ENCODE measurements at places on chromosomes 12 and 14.

- DNase-seq: no peak
Observed at GRCh38 chr14:104216457-104216856, 78.1 kb downstream of the KIF26A start.

DNA sequence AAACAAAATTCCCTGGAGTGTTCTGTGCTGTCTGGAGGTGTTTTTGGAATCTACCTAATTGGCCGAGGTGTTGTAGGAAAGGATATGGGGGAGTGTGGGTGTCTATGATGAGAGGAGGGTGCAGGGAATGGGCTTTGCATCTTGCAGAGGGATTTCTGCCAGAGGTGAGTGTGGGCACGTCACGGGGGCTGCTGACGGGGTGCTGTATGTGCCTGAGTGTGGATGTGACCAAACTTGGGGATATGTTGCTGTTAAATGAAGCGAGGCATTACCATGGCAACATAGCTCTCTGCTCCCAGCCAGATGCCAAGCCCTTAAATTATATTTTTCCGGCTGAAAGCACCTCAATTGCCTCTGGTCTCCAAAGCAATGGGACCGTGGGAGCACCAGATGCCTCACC lies 44.3 kb upstream of the SPTLC2 start:
- DNase-seq: no peak

GRCh38 chr12:46752396-46752795 lies 73.4 kb downstream of the SLC38A4 start:
- DNase-seq: no peak

DNA sequence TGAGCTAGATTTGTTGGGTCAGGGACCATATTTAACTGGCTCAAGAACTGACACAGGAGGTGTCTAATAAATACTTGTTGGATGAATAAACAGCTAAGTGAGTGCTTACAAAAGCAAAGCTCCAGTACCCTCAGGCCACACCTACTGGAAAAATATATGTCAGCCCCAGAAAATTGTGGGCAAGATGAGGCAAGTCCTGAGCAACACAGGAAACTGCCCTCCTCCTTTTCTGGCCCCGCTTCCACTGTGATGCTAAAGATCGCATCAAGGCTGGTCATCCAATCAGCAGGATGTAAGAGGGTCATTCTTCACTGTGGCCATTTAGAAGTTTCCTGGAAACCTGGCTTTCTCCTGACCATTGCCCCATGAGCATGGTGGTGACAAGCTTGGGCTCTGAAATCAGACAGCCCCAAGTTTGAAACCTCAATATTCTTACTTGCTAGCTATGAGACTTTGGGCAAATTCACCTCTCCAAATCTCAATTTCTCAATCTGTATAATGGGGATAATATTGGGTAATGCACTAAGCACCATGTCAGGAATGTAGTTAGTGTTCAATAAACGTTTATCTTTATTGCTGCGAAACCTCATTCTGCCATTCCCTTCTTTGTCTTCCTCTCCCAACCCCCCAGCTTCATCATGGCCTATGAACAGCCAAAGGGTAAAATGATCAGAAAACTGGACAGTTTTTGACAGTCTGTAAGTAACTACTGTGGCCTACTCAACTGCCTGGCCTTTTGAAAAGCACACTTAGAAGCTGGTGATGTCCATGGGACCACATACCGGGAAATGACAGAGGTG lies 139.3 kb upstream of the PZP start:
- peak; percentile 39 for DNase-seq

DNA sequence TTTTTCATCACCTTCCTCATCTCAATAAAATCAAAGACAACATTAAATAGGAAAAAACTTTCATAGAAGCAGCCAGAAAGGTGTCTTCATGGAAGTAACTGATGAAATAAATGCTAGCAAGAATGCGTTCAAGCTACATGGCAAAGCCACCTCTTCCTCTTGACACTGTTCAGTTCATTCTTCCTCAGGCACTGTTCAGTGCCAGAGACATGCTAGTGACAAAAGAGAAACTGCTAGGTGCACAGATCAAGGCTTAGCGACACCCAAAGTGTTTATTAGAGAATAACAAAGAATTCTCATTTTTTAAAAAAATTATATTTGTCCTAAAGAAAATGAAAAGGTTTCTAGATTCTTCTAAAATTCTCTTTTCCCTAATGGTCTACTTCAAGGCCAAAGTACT lies 7.2 kb downstream of the SLC11A2 start:
- DNase-seq: no peak

DNA sequence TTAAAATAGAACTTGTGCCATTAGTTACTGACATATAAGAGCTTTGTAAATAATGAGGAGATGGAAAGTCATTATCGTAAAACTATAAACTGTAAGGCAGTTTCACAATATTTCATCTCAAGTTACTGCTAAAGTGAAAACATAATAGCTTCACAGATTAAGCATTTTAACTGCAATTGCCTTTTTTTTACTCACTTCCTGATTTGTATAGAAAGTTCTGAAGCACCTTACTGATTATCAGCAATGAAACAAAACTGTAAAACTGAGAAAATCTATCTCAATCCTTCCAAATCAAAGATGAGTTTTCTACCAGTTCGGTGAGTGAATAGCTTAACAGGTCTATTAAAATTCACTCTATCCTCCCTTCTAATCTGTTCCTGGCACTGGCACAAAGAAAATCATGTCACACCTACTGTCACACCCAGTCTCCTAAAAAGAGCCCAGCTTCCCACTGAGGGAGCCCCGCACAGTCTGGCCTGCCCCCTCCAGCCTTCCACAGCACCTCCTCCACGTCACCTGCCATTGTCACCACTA lies 161.4 kb upstream of the ABCD2 start:
- DNase-seq: no peak

DNA sequence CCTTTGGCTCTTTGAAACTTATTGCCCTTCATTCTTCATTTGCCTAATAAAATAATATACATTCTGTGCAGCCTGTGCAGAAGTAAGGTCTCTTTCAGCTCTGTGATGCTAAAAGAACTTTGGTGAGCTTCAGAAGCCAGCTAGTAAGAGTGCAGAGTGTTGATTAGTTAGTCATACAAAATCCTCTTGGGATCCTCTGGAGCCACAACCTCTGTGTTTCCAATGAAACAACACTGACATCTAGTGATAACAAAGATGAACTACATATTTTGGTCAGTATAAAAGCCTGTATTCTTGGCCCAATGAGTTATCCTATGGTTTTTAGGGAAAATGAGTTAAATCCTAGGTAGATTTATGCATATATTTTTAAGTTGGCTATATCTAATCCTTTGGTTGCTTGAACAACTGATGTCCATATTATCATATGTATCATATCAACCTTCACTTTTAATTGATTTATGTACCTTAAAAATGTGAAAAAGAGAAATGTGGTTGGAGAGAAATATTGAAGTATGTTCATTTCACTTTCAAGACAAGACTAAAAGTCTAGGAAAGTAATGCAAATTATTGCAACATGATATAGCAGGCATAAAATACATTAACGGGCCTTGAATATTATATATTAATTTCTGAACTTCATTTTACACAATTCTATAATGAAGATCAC lies 158.4 kb downstream of the KLHL28 start:
- peak; percentile 77 for DNase-seq

- DNase-seq: no peak
Observed at GRCh38 chr12:123096182-123096581, 54.7 kb downstream of the PITPNM2 start.

DNA sequence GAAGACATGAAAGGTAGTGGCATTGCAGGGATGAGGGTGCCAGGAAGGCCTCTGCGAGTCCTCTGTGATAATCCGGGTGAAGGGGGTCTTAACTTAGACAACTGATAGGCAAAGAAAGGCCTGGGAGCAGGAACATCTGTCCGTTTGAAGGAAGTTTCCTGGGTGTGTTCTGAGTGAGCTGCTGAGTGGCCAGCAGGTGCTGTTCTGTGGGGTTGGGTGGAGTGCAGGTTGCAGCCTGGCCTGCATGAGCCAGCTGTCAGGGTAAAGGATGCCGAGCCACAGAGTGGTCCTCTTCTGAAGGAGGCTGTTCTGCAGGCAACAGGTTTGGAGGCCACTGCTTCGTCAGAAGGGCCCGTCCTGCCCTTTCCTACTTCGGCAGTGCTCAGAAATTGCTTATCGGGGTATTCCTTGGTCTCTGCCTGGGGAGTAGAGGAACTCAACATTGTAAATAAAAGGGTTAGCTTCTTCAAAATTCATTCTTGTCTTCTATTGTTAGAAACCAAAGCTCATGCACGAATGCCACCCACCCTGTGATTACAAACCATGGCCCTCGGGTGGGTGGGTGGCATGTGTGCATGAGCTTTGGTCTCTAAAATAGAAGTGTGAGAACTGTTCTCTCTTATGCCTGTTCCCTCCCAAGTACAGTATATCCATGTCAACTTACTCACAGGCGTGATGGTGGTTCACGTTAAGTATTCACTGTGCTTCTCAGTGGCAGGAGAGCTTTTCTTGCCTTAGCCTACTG lies 118.9 kb downstream of the CHST11 start:
- DNase-seq: no peak

DNA sequence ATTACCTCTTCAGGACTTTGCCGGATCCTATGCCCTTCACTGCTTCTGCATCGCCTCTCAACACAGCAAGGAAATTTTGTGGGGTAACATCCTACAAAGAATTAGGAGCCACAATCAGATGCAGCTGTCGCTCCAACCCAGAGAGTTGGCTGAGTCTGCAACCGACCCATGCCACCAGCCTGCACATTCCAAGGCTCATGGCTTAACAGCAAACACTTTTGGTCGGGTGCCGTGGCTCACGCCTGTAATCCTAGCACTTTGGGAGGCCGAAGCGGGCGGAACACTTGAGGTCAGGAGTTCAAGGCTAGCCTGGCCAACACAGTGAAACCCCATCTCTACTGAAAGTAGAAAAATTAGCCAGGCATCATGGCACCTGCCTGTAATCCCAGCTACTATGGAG lies 32.3 kb downstream of the LGMN start:
- no peak for DNase-seq

DNA sequence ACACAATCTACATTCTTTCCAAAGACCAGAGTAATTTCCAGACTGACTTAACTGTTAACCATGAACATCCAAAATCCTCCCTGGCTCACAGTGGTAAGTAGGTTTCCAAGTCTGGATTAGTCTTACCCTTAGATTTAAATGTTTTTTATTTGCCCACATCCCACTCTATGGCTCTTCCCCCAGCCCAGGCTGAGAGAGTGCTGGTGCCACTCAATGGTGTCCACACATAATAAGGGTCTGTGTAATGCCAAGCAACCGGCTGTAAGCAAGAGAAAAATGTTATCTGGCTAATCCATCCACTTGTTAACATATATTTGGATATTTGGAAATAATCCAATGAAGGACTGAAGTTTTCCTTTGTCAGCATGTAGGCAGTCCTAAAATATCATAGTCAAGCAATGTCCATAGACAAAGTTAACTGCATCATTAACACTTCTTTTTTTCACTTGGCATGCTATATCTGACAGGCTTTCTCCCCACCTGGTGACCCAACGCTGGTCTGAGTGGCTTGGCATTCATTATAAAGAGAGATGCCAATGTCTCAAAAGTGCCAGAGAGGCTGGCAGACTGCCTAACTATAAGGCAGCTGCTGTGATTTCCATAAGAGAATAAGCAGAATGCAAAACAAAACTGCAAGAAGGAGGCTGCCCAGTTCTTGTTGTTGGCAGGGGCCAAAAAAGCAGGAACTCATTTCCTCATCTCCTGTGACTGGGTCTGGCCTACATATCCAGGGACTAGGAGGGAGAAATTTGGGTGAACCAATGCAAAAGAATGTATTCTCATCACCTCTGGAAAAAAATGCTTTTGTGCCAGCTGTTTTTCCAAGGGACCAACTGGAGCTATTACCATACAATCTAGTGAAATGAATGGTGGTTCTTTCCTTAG lies 13.9 kb upstream of the HOXC13 start:
- DNase-seq: no peak

- DNase-seq: no peak
Observed at GRCh38 chr14:77603031-77603430, 13.4 kb downstream of the SPTLC2 start.

- peak; percentile 72 for DNase-seq
Observed at GRCh38 chr14:71591929-71592328, 340.3 kb upstream of the RGS6 start.

DNA sequence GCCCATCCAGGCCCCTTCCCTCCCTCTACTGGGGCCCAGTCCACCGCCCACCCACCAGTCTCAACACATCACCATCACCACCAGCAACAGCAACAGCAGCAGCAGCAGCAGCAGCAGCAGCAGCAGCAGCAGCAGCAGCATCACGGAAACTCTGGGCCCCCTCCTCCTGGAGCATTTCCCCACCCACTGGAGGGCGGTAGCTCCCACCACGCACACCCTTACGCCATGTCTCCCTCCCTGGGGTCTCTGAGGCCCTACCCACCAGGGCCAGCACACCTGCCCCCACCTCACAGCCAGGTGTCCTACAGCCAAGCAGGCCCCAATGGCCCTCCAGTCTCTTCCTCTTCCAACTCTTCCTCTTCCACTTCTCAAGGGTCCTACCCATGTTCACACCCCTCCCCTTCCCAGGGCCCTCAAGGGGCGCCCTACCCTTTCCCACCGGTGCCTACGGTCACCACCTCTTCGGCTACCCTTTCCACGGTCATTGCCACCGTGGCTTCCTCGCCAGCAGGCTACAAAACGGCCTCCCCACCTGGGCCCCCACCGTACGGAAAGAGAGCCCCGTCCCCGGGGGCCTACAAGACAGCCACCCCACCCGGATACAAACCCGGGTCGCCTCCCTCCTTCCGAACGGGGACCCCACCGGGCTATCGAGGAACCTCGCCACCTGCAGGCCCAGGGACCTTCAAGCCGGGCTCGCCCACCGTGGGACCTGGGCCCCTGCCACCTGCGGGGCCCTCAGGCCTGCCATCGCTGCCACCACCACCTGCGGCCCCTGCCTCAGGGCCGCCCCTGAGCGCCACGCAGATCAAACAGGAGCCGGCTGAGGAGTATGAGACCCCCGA lies 6.8 kb upstream of the RNU7-1 start:
- DNase-seq: no peak

GRCh38 chr12:130754234-130754901 lies 38.3 kb upstream of the RIMBP2 start:
- no peak for DNase-seq

- peak; percentile 93 for DNase-seq
Observed at GRCh38 chr14:52124791-52125684, 56.2 kb upstream of the NID2 start.

DNA sequence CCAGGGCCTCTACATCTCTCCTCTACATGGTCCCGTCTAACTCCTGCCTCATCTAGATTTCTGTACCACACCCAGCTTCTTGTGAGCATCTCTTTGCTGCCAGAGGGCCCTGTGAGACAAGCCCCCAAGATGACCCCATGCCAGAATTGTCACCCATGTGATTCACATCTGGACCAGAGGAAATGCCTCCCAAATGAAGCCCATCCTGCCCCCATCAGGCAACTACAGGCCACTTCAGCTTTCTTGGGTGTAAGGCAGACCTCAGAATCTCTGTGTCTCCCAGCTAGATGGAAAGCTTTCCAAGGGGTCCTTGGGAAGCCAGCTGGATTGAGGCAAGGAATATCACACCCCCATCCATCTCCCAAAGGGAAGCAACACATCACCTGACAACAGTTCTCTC lies 9.3 kb upstream of the OAS3 start:
- no peak for DNase-seq

- no peak for DNase-seq
Observed at GRCh38 chr12:83796531-83796930, 1109.8 kb downstream of the TMTC2 start.

All from choroid plexus epithelial cell (primary cell).